ENCODE measurements at places on chromosomes 2 and 18. TPM values are rescaled to one million over a fixed set of nuclear protein-coding genes. Genes with fewer than 3 reads are reported as not detected.

The CDCA7 gene
- polyA plus RNA-seq = 64.4 TPM

The DSC2 gene
- 2.5 TPM for polyA plus RNA-seq

The COL4A3 gene
- 0.12 TPM for polyA plus RNA-seq

The TRAK2 gene
- polyA plus RNA-seq = 3.0 TPM

The SCYGR3 gene
- not detected for polyA plus RNA-seq

The CNRIP1 gene
- polyA plus RNA-seq = 5.0 TPM

The CHN1 gene
- 27.5 TPM for polyA plus RNA-seq

The LIPG gene
- 9.2 TPM for polyA plus RNA-seq

The CD28 gene
- polyA plus RNA-seq = not detected

The KCNF1 gene
- polyA plus RNA-seq = 1.6 TPM

Measured in H1 (cell line).